ENCODE measurements at places on chromosomes 1 and 21. TPM values are rescaled to one million over a fixed set of nuclear protein-coding genes. Genes with fewer than 3 reads are reported as not detected.
A peak's percentile ranks its signal among the peaks of the same experiment; 100 is the strongest.

- H3K27me3 ChIP-seq, result no peaks in the 10 kb centered on the region
- no peak overlapping the region for H3K4me3 ChIP-seq
- H3K4me1 ChIP-seq, result no peaks in the 10 kb centered on the region
- no peak overlapping the region for H3K27ac ChIP-seq
- DNase-seq, result no peak
- no peaks in the 10 kb centered on the region for H3K36me3 ChIP-seq
Measured at GRCh38 chr1:20102875-20103274, 16.5 kb downstream of the PLA2G2D start.

DNA sequence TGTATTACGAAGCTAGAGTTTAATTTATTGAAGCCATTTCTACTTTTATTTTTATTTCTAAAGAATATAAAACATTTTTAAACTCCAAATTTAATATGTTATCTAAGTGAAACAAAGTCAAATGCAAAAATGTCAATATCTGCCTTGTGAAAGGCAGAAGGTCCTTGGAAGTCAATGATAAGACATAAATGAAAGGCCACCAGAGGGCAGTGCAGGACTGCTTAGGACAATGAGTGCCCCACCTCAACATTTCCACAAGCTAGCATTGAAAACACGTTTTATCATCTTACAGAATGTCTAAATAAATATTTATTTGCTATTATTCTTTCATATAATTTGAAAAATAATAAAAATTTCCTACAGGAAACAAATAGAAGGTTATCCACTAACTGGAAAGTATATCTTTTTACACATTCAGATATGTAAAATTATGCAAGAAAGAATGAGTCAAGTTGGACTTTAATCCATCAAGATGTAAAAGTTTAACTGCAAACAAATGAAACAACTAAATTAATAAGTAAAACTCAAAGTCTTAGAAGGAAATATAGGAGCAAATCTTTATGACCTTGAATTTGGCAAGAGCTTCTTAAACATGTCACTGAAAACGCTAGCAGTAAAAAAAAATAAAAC lies 140.1 kb upstream of the FMN2 start:
- no peaks in the 10 kb centered on the region for H3K36me3 ChIP-seq
- H3K27me3 ChIP-seq, result no peaks in the 10 kb centered on the region
- H3K4me3 ChIP-seq, result no peak overlapping the region
- no peak for DNase-seq
- no peak overlapping the region for H3K27ac ChIP-seq

The MSH4 gene
- 0.26 TPM for total RNA-seq

GRCh38 chr1:76083189-76083588 lies 8.6 kb downstream of the ST6GALNAC3 start:
- DNase-seq, result no peak
- no peaks in the 10 kb centered on the region for H3K27me3 ChIP-seq
- H3K36me3 ChIP-seq, result no peaks in the 10 kb centered on the region
- H3K4me1 ChIP-seq, result no peaks in the 10 kb centered on the region

The OPTC gene
- not detected for total RNA-seq

GRCh38 chr1:58717979-58718378 lies 18.1 kb upstream of the MYSM1 start:
- no peaks in the 10 kb centered on the region for H3K4me1 ChIP-seq
- H3K27me3 ChIP-seq, result no peaks in the 10 kb centered on the region
- H3K36me3 ChIP-seq, result no peaks in the 10 kb centered on the region
- H3K27ac ChIP-seq, result no peak overlapping the region
- no peak overlapping the region for H3K4me3 ChIP-seq
- no peak for DNase-seq

DNA sequence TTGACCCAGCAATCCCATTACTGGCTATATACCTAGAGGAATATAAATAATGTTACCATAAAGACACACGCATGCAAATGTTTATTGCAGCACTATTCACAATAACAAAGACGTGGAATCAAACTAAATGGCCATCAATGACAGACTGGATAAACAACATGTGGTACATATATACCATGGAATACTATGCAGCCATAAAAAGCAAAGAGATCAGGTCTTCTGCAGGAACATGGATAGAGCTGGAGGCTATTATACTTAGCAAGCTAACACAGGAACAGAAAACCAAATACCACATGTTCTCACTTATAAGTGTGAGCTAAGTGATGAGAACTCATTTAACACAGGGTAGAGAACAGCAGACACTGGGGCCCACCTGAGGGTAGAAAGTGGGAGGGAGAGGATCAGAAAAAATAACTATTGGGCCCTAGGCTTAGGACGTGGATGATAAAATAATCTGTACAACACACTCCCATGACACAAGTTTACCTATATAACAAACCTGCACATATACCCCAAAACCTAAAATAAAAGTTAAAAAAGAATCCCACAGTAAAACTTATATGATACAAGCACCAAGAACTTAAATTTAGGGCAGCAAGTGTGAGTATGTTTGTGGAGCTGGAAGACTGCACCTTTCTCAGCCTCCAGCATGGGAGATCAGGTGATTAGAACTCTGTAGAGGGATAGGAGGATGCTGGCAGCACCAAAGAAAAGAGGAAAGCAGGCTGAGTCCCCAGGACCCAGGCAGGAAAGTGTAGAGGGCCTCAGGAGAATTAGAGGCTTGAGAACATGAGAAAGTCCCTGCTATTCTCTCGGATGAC lies 320.8 kb upstream of the USP24 start:
- H3K4me1 ChIP-seq, result no peaks in the 10 kb centered on the region
- H3K27me3 ChIP-seq, result no peaks in the 10 kb centered on the region
- no peak overlapping the region for H3K4me3 ChIP-seq
- DNase-seq, result no peak
- no peaks in the 10 kb centered on the region for H3K36me3 ChIP-seq

- H3K27ac ChIP-seq, result peak overlapping the region; percentile 10
- no peak overlapping the region for H3K4me3 ChIP-seq
- H3K27me3 ChIP-seq, result no peaks in the 10 kb centered on the region
- H3K36me3 ChIP-seq, result no peaks in the 10 kb centered on the region
- no peaks in the 10 kb centered on the region for H3K4me1 ChIP-seq
- peak; percentile 23 for DNase-seq
Measured at GRCh38 chr1:108609483-108610049, 49.7 kb downstream of the EEIG2 start.

DNA sequence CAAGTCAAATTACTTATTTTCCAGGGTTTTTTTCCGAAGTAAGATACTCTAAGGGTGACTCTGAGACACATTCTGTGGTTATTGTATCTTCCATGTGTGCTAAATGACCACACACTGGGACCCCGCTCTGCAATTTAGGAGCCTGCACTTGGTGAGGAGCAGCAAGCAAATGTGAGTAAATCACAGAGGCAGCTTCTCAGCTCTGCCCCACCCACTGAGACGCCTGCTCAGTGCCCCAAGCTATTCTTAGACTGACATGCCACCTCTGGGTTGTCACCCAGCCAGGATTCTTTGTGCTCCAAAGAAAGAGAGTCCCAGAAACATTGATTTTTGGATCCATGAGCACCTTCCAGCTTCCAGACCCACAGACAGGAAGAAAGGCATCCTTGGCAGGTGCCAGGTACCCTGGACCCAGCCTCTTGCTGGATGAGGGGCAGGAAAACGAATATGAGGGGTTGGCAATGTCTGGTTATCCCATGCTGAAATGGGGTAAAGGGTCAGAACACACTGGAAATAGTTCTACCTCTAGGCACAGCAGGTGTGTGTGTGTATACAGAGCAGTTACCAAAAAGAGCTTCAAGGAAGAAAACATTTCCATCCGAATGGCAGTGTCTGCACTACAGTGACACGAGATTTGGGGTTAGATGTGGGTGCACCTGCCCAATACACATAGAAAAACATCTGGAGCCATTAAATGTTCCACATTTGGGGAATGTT lies 41.2 kb downstream of the TNR start:
- H3K36me3 ChIP-seq, result no peaks in the 10 kb centered on the region
- no peaks in the 10 kb centered on the region for H3K27me3 ChIP-seq
- no peak for DNase-seq
- no peak overlapping the region for H3K4me3 ChIP-seq
- no peaks in the 10 kb centered on the region for H3K4me1 ChIP-seq
- no peak overlapping the region for H3K27ac ChIP-seq

GRCh38 chr1:193264313-193265065 lies 78.1 kb upstream of the B3GALT2 start:
- H3K27me3 ChIP-seq, result no peaks in the 10 kb centered on the region
- no peak for DNase-seq
- no peaks in the 10 kb centered on the region for H3K4me1 ChIP-seq
- H3K27ac ChIP-seq, result no peak overlapping the region
- H3K4me3 ChIP-seq, result no peak overlapping the region
- H3K36me3 ChIP-seq, result no peaks in the 10 kb centered on the region

DNA sequence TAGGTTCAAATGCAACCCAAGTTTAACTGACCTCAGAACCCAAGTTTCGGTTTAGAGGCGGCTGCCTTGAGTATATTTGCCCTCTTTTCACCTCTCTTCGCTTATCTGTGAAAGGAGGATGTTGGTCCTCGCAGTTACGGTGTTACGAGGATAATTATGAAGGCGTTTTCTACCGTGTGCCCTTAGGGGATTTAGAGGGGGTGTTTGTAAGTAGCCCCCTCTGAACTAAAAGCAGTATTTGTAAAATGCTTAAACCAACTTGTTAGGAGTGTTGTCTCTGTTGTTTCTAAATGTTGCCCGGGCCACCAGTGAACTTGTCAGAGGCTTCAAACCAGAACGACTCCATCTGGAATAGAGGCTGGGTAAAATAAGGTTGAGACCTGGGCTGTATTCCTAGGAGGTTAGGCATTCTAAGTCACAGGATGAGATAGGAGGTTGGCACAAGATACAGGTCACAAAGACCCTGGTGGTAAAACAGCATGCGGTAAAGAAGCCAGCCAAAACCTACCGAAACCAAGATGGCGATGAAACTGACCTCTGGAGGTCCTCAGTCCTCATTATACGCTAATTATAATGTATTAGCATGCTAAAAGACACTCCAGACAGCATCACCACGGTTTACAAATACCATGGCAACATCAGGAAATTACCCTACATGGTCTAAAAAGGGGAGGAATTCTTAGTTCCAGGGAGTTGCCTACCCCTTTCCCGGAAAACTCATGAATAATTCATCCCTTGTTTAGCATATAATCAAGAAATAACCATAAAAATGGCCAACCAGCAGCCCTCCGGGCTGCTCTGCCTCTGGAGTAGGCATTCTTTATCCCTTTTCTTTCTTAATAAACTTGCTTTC lies 1.0 kb upstream of the PSRC1 start:
- H3K36me3 ChIP-seq, result no peaks in the 10 kb centered on the region
- peak overlapping the region; percentile 86 for H3K27ac ChIP-seq
- peaks cover 4% of the 10 kb centered on the region for H3K4me1 ChIP-seq

- H3K27me3 ChIP-seq, result no peaks in the 10 kb centered on the region
- no peaks in the 10 kb centered on the region for H3K36me3 ChIP-seq
- no peak overlapping the region for H3K27ac ChIP-seq
- DNase-seq, result no peak
Measured at GRCh38 chr1:182259968-182260367, 131.6 kb downstream of the GLUL start.

The OR2W3 gene
- total RNA-seq, result not detected

The HLCS gene
- 22.1 TPM for total RNA-seq

GRCh38 chr1:221302810-221303209 lies 423.6 kb downstream of the HLX start:
- DNase-seq, result no peak
- H3K36me3 ChIP-seq, result no peaks in the 10 kb centered on the region
- no peaks in the 10 kb centered on the region for H3K4me1 ChIP-seq
- H3K27ac ChIP-seq, result no peak overlapping the region

- no peaks in the 10 kb centered on the region for H3K36me3 ChIP-seq
- no peaks in the 10 kb centered on the region for H3K4me1 ChIP-seq
Measured at GRCh38 chr1:230381585-230381984, 44.5 kb downstream of the PGBD5 start.

The CASQ2 gene
- total RNA-seq, result 30.2 TPM

DNA sequence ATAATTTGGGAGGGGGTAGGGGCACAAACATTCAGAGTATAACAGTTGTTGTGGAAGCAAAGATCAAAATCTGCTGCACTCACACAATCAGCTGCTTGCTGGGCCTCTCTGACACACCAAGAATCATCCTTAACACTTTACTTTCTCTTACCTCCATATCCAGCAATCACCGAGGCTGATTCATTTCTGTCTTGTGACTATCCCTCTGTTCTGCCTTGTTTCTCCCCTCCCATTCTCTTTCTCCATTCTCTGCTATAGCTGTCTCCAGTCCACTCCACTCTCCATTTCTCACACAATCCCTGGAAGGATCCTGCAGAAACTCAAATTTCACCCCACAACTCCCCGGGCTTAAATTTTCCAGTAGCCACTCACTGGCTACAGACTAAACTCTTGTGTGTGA lies 91.8 kb upstream of the NGF start:
- H3K4me3 ChIP-seq, result no peak overlapping the region
- peaks cover 10% of the 10 kb centered on the region for H3K4me1 ChIP-seq
- no peaks in the 10 kb centered on the region for H3K36me3 ChIP-seq
- H3K27ac ChIP-seq, result no peak overlapping the region
- H3K27me3 ChIP-seq, result no peaks in the 10 kb centered on the region

DNA sequence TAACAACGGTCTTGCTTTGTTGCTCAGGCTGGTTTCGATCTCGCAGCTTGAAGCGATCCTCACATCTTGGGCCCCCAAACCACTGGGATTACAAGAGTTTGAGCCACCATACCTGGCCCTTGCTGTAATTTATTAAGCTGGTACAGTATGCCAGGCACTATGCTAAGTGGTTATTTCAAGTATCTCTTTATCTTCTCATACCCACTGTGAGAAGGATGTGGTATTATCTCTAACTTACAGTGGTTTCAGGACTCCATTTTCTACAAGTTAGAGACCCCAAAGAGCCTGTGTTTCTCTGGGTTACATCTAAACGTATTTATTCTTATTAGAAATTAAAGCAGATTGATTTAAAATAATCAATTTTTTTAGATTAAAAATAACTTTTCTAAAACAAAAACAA lies 8.1 kb upstream of the ST3GAL3 start:
- no peak overlapping the region for H3K4me3 ChIP-seq
- no peaks in the 10 kb centered on the region for H3K27me3 ChIP-seq
- no peaks in the 10 kb centered on the region for H3K36me3 ChIP-seq
- H3K27ac ChIP-seq, result no peak overlapping the region
- no peak for DNase-seq
- no peaks in the 10 kb centered on the region for H3K4me1 ChIP-seq

The STYXL2 gene
- total RNA-seq, result not detected

- DNase-seq, result peak; percentile 77
- H3K27ac ChIP-seq, result peak within 1 kb of the TSS; percentile 87
- peak within 1 kb of the TSS; percentile 65 for H3K4me3 ChIP-seq
- H3K36me3 ChIP-seq, result no peaks in the 10 kb centered on the region
Measured at GRCh38 chr1:151993734-151994496, at the start of gene S100A10. S100A10 (minus strand) TSS chr1:151993859; CDS start chr1:151986230, 7,629 bp downstream.

- no peaks in the 10 kb centered on the region for H3K4me1 ChIP-seq
- H3K27ac ChIP-seq, result no peak overlapping the region
- H3K27me3 ChIP-seq, result no peaks in the 10 kb centered on the region
- H3K36me3 ChIP-seq, result no peaks in the 10 kb centered on the region
- no peak overlapping the region for H3K4me3 ChIP-seq
- DNase-seq, result no peak
Measured at GRCh38 chr1:173002891-173003838, 47.6 kb downstream of the TNFSF18 start.

The BLZF1 gene
- total RNA-seq, result 70.6 TPM

The CLCA1 gene
- total RNA-seq, result not detected

The ZNF593OS gene
- not detected for total RNA-seq
